Activated gamma-delta T cell treated with anti-CD3 and anti-CD28 coated beads, Interleukin-2, amount 50 U/mL, for 16 hours (primary cell): ENCODE measurements at places on chromosomes 1 and 21.

DNA sequence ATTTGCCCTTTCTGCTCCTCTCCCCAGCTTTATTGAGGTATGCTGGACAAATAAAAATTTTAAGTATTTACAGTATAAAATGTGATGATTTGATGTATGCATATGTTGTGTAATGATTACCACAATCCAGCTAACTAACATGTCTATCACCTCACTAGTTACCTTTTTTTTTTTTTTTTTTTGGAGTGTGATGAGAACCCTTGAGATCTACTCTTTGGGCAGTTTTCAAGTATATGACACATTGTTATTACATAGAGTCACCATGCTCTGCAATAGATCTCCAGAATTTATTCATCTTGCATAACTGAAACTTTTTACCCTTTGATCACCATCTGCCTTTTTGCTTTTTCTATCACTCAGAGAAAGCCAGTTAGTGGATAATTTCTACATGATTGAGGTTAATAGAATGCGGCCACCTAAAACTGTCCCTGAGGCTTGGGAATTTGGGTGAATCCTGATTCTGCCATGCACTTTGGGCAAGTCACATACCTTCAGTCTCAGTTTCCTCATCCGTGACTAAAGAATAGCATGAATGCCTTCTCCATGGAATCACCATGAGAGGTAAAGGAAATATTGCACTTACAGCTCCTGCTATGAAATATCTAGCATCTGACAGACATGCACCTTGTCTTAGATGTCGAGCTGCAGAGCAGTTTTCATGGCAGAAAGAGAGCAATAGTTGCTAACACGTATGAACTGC is 295.2 kb downstream of the DISC1 start:
- DNase-seq = no peak

- DNase-seq = no peak
These were observed 35.7 kb upstream of the MAN1C1 start for GRCh38 chr1:25580927-25581326.

DNA sequence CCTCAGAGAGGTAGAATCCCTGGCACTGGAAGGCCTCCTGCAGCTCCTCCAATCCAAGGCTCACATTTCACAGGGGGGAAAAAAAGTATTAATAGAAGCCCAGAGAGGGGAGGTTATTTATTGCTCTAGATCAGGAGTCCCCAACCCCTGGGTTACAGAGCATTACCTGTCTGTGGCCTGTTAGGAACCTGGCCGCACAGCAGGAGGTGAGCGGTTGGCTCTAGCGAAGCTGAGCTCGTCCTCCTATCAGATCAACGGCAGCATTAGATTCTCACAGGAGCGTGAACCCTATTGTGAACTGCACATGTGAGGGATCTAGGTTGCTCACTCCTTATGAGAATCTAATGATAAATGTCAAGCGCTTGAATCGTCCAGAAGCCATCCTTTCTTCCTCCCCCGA is 46.8 kb upstream of the RCC2 start:
- no peak for DNase-seq

DNA sequence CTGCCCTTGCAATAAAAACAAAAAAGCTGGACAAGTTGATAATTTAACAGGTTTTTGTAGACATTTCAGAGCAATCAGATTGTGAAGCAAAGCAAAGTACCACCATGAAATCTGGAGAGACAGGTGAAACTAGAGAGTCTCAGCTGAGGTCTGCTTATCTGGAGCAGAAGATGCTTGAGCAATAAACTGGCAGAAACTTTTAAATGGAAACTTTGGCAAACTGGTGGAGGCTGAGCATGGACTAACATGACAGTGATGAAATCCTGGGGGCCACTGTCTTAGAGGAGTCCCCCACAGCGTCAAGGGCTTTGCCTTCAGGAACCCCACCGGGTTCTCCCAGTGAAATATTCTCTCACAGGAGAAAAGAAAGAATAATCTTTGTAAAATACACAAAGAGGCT is 416.3 kb upstream of the B3GALT2 start:
- no peak for DNase-seq

DNA sequence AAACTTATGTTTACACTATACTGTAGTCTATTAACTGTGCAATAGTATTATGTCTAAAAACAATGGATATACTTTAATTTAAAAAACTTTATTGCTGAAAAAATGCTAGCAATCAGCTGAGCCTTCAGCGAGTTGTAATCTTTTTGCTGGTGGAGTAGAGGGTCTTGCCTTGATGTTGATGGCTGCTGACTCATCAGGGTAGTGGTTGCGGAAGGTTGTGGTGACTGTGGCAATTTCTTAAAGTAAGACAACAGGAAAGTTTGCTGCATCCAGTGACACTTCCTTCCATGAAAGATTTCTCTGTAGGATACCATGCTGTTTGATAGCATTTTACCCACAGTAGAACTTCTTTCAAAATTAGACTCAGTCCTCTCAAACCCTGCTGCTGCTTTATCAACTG is 234.7 kb upstream of the CSF3R start:
- no peak for DNase-seq

DNA sequence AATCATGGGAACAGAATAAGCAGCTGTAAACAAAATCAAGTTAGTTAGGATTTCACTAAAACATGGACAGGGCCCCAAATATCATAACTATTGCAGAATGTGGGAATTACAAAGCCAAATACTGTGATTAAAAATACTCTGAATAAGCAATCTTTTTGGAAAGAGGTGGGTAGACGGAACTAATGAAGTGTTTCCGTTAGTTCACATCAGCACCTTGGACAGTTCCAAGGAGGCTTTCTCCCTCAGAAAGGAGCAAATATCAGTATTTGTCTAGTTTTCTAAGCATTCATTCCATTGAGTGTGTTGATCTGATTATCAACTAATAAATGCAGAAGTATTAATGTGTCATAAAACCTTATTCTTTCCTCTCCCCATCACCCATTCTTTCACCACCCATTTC is 97.4 kb downstream of the FAM78B start:
- no peak for DNase-seq

DNA sequence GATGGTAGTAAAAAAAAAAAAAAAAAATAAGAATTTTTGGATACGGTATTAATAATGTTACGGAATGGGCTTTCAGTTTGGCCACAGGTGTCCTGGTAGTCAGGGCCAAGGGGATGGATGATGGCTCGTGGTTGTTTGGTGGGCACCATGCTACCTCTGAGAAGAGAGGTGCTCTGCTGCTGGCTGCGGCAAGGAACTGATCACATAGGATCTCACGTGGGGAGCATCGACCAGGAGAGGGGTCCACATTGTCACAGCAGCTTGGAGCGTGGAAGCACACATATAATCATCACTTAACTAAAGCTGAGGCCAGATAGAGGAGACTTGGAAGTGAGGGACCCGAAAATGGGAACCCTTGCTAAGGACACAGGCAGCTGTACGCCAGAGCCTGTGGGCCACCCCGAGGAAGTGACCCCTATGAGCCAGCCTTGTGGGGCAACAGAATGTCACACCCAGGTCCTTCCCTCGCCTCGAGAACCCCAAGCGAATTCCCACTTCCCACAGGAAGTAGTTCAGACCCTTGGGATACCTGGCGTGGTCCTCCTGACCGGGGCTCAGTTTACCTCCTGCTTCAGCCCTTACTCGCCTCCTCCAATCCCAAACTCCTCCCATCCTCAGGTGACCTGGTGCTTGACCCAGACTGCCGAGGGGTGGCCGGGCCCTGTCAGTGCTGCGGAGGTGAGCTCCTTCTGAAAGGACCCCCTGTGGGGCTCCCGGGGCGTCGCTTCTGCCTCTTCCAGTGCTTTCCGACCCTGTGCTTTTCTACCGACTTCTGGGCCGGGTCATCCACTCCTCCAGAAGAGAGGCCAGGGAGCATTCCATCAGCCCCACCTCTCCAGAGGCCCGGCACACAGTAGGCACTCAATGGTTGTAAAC is 222.0 kb downstream of the CAMTA1 start:
- no peak for DNase-seq

- DNase-seq = no peak
These were observed 286.9 kb downstream of the KIF26B start for GRCh38 chr1:245441689-245442088.

DNA sequence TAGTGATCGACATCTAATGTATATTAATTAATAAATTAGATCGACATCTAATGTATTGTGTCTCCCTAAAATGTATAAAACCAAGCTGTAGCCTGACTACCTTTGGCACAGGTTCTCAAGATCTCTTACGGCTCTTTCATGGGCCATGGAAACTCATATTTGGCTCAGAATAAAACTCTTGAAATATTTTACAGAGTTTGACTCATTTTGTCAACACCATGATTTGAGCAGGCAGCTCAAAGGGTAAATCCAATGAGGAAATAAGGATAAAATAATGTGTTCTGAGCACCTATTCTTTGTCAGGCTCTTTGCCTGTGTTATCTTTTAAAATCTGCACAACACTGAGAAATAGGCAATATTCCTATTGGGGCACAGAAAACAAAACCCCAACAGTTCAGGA is 223.4 kb upstream of the DUSP10 start:
- DNase-seq = no peak

GRCh38 chr1:216500273-216500967 is 77.2 kb upstream of the USH2A start:
- DNase-seq = no peak

- DNase-seq = no peak
These were observed 216.0 kb downstream of the SLC45A1 start for GRCh38 chr1:8533907-8534306.

DNA sequence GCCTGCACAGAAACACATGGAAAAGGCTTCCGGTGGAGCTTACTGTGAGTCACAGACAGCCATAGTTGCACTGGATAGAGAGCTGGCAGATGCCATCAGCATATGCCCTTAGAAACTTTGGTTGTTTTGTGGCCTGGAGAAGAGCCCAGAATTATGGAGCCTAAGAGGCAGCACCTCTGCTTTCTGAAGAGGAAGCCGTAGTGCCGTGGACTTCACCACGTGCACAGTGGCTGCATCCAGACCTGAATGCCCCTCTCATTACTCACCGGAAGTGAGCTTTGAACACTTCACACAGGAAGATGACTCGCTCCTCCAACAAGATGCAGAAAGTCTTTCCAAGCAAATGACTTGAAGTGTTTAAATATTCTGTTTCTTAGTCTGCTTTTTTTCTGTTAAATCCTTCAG is 28.4 kb downstream of the JUN start:
- peak; percentile 41 for DNase-seq

GRCh38 chr1:167198518-167199133 is 22.1 kb upstream of the POU2F1 start:
- no peak for DNase-seq

DNA sequence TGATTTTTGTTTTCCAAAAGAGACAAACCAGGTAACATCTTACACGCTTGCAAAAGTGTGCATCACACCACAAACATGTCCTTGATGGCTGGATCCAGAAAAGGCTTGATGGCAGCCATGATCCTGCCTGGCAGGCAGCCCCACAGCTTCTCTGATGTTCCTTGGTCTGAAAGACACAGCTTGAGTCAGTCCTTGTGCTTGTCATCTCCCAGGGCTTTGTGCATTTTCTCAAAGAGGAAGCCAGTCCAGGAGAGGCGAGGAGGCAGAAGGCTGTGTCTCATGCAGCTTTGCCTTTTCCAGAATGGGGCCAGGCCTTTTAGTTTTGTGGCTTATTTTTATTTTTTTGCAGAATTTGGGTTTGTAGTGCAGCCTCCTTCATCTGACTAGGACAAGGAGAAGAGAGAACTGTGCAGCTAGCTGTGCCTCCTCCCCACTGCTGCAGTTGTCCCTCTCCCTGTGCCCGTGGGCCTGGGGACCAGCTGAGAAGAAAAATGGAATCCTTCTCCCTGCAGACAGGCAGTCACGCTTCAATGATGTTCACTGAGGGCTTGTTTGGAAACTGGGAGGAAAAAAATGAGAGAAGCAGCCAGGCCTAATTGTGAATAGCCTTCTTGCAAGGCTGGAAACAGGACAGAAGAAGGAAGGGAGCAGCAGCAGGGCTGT is 7.4 kb downstream of the FNDC5 start:
- DNase-seq = no peak

- DNase-seq = no peak
These were observed 53.8 kb downstream of the PCNT start for GRCh38 chr21:46377789-46378188.

- DNase-seq = no peak
These were observed 11.0 kb downstream of the EGLN1 start for GRCh38 chr1:231411036-231411531.

- DNase-seq = no peak
These were observed 147.6 kb upstream of the DEPDC1 start for GRCh38 chr1:68644504-68644903.

DNA sequence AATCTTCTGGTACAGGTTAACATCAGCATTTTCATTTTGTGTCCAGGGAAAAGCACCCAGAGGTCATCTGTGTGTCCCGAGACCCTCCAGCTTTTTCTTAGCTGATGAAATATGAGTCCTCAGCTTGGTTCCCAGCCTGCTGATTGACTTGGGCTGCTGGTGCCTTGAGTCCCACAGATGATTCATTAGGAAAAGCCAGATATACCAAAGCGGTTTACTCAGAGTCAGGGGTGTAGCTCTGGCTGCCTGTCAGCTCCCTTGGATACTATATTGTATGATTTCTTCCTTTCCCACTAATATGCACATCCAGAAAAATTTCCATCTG is 43.7 kb upstream of the MAB21L3 start:
- no peak for DNase-seq

DNA sequence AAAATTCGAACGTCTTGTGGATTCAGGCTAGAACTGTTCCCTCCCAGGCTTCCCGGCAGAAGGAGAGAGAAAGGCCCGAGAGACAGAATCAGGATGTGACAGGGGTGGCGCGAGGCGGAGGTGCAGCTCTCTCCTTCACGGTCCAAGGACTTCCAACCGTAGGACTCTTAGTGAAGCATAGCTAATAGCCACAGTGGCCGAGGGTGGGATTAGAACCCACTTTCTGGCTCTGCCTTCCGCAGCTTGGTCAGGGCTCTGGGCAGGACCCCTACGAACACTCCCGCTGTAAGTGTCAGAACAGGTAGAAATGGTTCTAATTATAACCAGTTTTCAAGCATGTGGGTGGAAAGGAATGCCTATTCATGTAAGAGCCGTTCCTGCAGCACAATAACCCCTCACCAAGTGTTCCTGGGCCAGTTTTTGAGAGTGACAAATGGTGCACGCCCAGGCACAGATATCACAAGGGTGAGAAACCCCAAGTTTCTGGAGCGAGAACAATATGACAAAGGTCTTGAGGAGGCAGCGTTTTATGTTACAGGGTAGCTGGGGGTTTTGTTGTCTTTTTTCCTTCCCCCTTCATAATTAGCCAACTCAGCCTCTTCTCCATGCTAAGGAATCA is 86.4 kb downstream of the SYF2 start:
- DNase-seq = no peak

- DNase-seq = no peak
These were observed 25.7 kb downstream of the CRYAA start for GRCh38 chr21:43194303-43195120.

- no peak for DNase-seq
These were observed 15.4 kb downstream of the PKP1 start for GRCh38 chr1:201298396-201299381.

GRCh38 chr1:76274718-76275117 is 200.2 kb downstream of the ST6GALNAC3 start:
- DNase-seq = no peak

GRCh38 chr1:175388285-175388684 is 195.7 kb upstream of the KIAA0040 start:
- no peak for DNase-seq

GRCh38 chr1:3331564-3331963 is 122.9 kb upstream of the ARHGEF16 start:
- DNase-seq = no peak
